ENCODE measurements at places on chromosomes 3 and 15.

GRCh38 chr3:106125321-106125720 is 256.5 kb upstream of the CBLB start:
- DNase-seq, result no peak

GRCh38 chr3:40054568-40055222 is 245.3 kb downstream of the MYRIP start:
- DNase-seq, result no peak

GRCh38 chr15:29045717-29046116 is 159.9 kb downstream of the APBA2 start:
- no peak for DNase-seq

DNA sequence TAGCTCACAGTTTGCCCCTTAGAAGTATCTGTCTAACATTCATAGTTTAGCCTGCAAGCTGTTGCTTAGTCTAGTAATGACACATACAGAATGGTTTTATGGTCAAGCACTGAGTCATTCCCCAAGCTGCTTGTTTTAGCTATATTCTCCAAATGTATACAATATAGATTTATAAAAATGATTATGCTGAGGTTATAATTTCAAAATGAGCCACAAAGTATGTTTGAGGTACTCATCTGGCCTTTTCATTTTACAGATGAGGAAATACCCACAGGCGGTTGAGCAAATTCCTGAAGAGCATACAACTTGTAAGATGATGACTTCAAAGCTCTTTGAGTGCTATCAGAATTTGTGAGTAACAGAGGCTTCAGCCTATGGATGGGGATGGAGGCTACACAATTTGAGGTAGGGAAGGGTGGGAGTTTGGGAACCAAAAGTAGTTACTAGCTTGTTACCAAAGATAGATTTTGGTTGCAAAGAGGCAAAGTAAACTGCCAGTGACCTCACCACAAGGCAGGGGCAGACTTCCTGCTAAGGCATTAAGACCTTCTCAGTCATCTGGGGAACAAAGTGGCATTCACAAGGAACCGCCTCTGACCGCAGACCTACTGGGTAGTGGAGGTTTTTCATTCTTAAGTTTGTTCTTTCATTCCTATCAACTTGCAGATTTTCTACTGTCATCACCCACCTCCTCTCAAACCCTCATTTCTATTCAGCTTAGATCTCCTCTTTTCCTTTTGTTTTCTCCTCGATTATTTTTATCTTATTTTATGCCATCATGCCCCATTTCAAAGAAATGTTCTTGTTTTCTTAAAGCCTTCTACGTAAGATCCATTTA is 257.2 kb upstream of the NECTIN3 start:
- peak; percentile 45 for DNase-seq

DNA sequence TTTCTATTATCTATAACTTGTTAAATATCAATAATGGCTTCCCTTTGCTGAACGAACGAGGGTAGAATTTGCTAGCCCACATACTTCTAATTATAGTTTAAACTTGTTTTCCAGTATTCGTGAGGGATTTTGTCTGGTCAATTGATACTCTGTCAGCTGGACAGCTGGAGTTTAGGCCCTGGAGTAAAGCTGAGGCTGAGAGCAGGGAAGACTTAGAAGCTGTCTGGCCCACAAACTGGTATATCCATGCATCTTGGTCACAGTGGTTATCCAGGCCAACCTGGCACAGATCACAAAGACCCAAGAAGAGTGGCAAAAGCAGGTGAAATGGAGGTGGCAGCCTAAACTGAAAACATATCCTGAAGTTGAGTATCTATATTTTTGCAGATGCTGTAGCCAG is 19.3 kb downstream of the ARHGAP31 start:
- DNase-seq, result no peak

- no peak for DNase-seq
Observed at GRCh38 chr3:186845756-186846155, 3.2 kb downstream of the ADIPOQ start.

DNA sequence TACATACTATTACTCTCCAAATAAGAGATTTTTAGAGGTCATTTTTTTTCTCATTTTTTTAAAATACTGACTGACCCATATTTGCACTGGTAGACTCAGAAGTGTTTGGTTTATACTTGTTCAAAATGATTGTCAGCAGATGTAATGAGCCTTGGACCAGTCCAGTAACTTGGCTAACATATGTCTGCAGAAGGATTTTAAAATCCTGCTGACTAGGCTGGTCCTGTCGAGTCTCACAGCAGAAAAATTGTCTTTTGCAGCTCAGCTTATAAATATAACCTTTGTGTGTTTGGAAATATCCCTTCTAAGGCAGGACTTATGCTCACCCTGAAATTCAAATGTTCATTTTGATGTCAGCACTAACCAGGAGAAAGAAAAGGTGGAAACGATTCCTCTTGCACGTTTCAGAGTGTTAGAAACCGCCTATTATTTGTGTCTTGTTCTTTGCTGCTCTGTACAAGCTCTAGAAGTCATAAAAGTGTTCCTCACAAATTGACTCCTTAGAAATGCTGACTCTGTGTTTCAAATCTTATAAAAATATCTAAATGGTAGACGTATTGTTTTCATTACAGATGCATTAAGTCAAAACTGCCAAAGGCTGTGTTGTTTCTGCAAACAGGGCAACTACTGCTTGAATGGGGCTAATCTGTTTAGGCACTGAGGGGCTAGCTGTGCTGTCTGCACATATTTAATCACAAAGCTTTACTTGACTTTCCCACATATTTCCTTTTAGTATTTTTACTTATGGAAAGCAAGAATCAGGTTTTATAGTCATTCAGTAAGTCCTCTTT is 95.3 kb downstream of the CHL1 start:
- no peak for DNase-seq

- no peak for DNase-seq
Observed at GRCh38 chr3:194465920-194466570, 20.8 kb downstream of the ATP13A3 start.

GRCh38 chr15:99143655-99144610 is 39.1 kb downstream of the SYNM start:
- no peak for DNase-seq

GRCh38 chr3:52093756-52094545 is 37.6 kb upstream of the DUSP7 start:
- no peak for DNase-seq

DNA sequence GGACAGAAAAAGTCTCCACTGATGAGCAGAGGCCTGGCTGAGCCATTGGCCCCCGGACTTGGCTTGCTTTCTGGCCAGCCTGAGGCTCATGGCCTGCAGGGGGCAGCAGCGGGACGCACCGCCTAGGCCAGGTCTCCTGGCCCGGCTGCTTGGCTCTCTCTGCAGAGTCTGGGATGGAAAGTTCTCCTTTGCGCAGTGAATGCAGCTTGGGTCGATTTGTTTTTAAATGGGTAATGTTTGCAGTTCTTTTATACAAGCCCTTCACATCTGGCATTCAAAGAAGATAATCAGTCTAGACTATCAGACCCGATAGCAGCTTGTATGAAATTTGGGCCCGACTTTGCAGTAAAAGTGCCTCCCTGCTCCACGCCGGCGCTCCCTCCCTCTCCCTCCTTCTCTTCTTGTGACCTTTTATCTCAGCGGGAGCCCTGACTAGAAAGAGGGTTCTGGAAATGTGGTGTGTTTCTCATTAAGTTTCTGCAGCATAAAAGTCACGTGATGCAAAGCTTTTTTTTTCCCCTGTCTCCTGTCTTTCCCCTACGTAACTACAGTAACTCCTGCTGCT is 59.9 kb downstream of the ZNF621 start:
- peak; percentile 86 for DNase-seq

GRCh38 chr3:152922554-152922953 is 87.6 kb downstream of the P2RY1 start:
- DNase-seq, result no peak

GRCh38 chr3:166455744-166456143 is 618.5 kb upstream of the BCHE start:
- DNase-seq, result no peak

GRCh38 chr15:33159726-33160453 is 34.6 kb downstream of the FMN1 start:
- DNase-seq, result no peak

- no peak for DNase-seq
Observed at GRCh38 chr3:125433091-125433534, 58.0 kb upstream of the ZNF148 start.

GRCh38 chr3:29430558-29430971 is 149.7 kb downstream of the RBMS3 start:
- no peak for DNase-seq

- DNase-seq, result no peak
Observed at GRCh38 chr3:183812761-183813445, 12.5 kb downstream of the MAP6D1 start.

DNA sequence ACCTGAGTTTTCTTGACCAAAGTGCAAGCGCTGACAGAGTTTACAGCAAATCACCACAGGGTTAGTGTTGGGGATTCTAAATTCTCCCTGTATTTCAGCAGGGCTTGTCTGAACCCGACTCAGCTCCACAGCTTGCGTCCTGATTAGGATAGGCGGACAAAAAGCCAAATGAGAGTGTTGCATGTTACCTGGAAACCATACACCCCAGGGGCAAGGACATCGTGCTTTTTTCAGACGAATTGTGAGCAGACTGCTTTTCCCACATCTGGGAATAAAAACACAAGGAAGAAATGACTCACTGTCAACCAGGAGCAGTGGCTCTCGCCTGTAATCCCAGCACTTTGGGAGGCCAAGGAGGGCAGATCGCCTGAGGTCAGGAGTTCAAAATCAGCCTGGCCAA is 3.0 kb downstream of the DZIP1L start:
- no peak for DNase-seq

DNA sequence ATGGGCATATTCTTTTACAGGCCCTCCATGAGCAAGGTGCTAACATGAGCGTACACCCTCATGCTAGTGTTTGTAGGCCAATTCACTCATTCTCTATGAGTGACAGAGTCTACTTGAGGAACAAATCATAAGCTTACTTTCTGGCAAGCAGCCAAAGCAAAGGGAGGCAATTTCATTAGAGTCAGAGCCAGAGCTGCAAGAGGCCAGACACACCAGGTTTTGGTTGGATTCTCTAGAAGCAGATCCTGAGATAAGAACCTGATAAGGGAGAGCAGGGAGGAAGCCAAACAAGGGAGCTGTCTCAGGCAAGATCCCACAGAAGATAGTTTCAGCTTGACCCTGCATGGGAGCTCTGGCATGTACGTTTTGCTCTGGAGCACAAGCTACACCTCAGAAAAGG is 214.1 kb upstream of the CTNNB1 start:
- no peak for DNase-seq

GRCh38 chr3:52328536-52329080 is 12.5 kb downstream of the DNAH1 start:
- DNase-seq, result no peak

DNA sequence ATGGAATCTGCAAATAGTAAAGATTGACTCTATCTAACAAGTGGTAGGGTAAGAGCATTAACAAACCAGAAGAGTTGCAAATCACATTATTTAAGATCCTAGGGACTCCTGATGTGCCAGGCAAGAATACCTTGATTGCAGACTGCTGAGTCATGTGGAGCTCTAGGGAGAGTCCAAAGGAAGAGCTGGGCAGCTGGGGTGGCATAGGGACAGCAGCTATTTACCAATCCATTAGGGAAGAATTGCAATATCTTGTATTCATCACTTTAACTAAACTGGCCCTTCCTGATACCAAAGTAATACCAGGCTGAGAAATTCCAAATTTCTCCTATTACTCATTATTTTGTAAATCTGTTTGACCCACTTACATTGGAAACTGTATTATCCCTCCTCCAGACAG is 52.2 kb upstream of the ACP3 start:
- no peak for DNase-seq

- peak; percentile 47 for DNase-seq
Observed at GRCh38 chr3:177201700-177202397, 4.6 kb upstream of the TBL1XR1 start.

- no peak for DNase-seq
Observed at GRCh38 chr3:13506239-13506638, 26.1 kb downstream of the HDAC11 start.

DNA sequence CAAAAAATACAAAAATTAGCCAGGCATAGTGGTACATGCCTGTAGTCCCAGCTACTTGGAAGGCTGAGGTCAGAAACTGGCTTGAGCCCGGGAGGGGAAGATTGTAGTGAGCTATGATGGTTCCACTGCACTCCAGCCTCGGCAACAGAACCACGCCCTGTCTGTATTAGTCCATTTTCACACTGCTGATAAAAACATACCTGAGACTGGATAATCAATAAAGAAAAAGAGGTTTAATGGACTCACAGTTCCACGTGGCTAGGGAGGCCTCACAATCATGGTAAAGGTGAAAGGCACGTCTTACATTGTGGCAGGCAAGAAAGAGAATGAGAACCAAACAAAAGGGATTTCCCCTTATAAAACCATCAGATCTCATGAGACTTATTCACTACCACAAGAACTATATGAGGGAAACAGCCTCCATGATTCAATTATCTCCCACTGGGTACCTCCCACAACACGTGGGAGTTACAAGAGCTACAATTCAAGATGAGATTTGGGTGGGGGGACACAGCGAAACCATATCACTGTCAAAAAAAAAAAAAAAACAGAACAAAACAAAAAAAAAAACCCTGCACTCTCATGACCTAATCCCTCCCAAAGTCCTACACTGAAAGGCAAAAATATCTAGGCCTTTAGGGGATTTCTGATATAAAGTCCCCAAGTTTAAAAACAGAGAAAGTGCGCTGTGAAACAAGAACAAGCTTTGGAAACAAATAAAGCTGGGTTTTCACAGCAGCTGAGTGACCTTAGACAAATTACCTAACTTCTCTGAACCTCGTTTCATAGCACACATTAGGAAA is 224.7 kb downstream of the IGSF11 start:
- DNase-seq, result no peak

DNA sequence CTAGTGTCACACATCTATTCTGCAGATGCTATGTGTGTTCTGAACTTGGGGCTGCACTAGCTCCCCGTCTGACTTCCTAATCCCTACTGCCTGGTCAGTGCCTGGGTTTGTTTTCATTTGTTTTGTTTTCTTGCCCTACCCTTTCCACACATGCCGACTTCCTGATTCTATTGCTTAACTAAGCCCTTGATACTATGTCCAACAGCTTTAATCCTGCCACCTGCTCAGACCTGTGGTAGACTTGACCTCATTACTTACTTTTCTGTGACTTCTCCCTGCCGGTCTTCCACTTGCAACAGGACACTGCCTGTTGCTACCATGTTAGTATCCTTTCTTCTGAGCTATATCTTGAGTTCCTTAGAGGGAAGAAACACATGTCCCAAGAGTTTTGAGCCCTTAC is 39.3 kb upstream of the CEMIP start:
- DNase-seq, result no peak

DNA sequence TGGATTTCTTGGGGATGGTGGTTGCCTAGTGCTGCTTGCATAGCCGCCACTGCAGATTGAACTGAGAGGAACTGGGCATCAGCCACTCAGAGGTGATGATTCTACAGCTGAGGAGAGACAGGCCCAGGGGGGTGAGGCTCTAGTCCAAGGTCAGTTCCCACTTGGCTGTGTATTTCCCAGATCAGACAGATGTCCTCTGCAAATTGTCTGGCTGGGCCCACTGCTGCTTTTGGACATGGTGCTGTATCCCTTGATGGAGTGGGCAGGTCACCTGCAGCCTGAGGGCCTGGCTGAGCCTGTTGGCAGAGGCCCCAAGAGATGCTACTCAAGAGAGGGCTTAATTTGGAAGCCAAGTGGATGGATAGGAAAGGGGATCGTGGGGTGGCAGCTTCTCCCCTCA is 124.5 kb upstream of the CTDSPL start:
- DNase-seq, result no peak

GRCh38 chr3:72099326-72100079 is 314.6 kb upstream of the PROK2 start:
- DNase-seq, result no peak

All from stimulated activated naive CD8-positive, alpha-beta T cell treated with anti-CD3 and anti-CD28 coated beads, Interleukin-15, Interleukin-2, amounts not matched to agents 100 U/mL and 50 U/mL, for 24 hours (primary cell).